ENCODE measurements at places on chromosomes 11 and 22.

- no peak for DNase-seq
Observed at GRCh38 chr11:63547061-63547460, 10.5 kb downstream of the PLAAT4 start.

GRCh38 chr11:10268746-10269488, 25.1 kb downstream of the SBF2 start:
- no peak for DNase-seq

GRCh38 chr11:133467686-133468085, 64.6 kb downstream of the OPCML start:
- no peak for DNase-seq

DNA sequence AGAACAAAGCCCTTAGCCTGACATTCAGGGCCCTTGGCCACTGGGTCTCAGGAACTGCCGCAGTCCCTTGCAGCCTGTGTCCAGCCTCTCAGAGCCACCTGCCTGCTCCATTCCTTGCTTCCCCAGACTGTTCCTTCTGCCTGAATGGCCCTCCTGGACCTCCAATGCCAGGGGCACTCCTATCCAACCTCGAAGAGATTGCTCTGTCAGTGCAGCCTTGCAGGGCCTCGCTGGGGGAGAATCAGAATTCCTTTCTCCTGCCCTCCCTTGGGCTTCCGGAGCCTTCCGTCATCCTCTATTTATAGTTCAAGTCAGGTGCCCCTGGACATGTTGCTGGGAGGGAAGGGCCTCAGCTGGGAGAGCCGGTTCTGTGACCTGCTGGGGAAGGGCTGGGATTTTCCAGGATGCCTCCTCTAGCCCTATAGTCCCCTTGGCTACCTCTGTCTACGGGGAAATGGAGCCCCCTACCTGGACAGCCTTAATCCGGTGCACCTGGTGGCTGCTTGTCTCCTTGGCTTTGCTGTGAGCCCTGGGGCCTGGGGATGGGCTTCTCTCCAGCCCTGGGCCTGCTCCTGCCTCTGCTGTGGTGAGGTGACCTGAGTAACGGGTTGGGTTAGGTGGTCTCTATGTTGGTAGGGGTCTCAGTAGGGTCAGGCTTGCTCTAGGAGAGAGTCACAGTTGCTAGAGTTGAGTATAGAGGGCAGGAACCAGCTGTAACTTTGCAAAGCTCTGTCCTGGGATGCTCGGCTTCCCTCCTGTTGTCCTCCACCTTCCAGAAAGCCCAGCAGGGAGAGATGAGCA, 45.9 kb upstream of the SYT7 start:
- no peak for DNase-seq

DNA sequence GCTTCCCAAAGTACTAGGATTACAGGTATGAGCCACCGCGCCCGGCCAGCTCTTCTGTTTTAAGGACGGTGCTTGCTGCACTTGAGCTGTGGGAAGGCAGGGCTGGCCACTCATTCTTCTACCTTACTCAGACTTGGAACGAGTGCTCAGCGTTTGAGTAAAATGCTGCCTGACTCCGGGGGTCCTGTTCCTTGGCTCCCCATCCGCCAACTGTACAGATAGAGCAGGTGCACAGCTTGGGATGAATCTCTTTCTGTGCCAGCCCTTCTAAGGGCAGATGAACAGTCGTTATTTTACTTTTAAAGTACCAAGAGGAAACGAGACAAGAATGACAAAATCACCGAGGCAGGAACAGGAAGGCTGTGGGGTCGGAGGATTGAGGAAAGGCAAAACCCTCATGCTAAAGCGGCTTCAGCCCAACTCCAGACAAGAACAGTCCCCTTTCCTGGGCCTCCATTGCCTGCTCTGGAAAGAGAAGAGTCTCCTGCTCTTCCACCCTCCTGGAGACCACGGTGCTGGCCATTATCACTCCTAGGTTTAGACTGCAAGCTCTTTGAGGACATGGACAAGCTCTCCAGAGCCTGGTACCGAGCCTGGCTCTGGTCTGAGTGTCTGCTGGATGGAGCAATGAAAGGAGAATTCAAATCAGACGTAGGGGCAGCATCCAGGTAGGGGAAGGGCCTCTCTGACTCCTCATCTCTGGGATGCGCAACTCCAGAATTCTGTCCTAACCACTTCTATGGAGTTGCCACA, 1.1 kb upstream of the SUN2 start:
- DNase-seq: no peak

- no peak for DNase-seq
Observed at GRCh38 chr11:13247606-13248296, 29.8 kb upstream of the BMAL1 start.

Data from nephron progenitor cell (in vitro differentiated cells).